ENCODE measurements at places on chromosomes 1 and 21.

GRCh38 chr1:3976821-3977220 is 76.7 kb upstream of the C1orf174 start:
- no peak for DNase-seq

DNA sequence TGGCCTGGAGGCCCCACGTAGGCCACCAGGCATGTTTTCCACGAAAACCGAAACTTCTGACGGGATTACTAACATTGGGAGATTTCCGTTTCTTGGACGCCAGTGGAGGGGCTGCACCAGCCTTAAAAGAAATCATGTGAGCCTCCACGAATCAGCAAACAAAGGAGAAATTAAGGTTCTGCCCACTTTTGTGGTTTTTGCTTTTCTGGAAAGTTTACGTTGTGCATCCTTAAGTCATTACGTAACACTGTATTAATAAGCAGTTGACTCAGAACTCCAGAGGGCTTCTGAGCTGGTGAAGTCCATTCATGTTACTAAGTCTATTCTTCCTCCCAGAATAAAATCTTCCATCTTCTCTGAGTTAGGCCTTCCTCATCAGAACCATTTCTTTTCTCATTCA is 168.5 kb downstream of the PSMG1 start:
- no peak for DNase-seq

DNA sequence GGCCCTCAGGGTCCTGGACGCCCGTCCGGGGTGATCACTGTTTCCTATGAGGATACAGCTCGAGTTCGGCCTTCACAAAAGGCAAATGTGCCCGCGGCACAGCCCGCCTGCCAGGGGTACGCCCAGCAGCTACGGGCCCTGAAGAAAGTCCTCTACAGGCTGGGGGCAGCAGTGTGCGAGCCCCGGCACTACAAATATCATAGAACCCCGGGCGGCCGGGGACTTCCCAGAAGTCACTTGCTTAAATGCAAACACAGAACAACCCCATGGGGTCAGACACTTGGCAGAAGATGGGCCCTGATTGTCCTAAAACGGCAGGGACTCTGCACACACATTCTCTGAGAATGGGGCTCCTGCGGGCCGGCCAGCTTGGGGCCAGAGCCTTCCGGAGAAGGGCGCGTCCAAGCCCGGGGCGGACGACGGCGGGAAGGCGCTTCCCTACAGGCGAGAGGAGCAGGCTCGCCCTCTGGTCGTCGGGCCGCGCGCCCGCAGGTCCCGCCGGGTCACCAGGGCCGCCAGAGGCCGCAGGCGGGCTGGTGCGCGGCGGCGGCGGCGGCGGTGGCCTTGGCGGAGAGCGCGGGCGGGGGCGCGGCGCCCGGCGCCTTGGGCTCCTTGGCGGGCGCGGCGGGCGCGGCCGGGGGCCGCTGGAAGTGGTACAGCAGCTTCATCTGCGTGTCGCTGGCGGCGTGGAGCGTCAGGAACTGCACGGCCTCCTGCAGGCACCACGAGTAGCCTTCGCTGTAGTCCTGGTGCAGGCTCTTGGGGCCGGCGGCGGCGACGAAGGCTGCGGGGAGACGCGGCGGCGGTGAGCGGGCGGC is 888 bp downstream of the HES5 start:
- DNase-seq: no peak

DNA sequence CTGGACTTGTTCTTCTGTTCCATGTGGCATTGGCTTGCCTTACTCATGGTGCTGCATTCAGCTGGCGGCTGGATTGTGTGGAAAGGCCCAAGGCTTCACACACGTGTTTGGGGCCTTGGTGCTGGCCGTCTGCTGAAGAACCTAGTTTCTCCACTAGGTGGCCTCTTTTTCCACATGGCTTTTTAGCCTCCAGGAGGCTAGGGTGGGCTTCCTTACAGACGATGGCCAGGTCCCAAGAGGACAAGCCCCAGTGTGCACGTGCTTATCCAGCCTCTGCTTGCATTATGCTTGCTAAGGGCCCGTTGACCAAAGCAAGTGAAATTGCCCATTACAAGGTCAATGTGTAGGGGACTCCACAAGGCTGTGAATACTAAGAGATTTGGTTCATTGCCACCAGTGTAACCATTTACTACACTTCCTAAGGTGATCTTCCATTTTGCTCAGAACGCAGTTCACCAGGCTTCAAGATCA is 47.5 kb upstream of the FOXO6 start:
- no peak for DNase-seq

GRCh38 chr1:67572594-67573221 is 112.3 kb upstream of the GADD45A start:
- no peak for DNase-seq

DNA sequence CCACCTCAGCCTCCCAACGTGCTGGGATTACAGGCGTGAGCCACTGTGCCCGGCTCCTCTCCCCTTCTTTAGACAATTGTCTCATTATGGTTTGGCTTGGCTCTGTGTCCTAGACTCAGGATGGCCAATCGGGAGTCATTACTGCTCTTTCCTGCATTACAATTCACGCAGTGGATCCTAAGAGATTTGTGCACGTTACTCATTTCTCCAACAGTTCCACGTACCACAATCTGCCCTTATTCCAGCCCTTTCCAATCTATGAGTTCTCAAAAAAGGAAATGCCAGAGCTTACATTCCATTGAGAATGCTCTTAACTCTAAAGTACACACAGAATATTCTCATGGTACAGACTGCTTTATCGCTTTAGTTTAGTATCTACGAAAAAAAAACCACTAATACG is 357.0 kb downstream of the GPATCH2 start:
- no peak for DNase-seq

DNA sequence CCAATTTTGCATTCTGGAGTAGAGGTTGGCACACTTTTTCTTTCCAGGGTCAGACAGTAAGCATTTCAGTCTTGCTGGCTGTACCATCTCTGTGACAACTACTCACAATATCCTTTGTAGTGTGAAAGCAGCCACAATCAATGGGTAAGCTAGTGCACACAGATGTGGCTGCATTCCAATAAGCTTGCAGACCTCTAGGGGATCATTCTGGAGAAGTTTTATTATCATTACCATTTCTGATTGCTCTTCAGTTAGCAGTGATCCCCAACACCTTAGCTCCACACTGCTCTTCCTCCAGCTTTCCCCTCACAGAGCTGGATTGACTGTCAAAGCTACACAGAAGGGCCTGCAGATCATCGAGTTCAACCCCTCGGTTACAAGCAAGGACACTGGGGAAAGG is 9.1 kb downstream of the RXRG start:
- DNase-seq: no peak

DNA sequence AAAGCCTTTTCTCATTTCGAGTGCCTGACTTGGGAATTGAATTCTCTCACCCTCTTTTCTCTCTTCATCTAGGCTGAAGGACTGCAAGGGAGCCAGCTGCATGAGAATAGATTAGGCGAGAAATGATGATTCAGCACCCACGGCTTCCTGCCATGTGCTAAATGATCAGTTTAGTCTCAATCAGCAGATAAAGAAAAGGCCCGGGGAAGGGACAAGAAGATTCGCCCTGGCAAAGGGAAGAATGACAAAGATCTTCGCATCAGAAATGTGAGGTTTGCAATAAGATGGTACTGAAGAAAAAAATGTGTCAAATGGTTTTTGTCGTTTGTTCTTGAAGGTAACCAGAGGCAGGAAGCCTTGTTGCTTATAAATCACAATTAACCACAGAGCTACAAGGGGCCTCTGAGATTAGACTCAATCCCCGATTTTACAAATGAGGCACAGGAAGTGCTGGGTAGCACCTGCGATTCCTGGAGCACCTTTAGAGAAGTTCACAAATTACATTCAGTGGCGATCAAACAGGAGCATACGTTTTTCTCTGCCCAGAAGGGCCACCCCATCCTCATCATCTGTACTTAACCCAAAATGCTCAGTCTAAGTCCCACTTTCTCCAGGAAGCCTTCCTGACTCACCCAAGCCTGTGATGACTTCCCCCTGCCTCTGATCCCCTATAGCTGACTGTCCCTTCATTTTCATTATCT is 183.4 kb downstream of the ZNF281 start:
- DNase-seq: no peak

DNA sequence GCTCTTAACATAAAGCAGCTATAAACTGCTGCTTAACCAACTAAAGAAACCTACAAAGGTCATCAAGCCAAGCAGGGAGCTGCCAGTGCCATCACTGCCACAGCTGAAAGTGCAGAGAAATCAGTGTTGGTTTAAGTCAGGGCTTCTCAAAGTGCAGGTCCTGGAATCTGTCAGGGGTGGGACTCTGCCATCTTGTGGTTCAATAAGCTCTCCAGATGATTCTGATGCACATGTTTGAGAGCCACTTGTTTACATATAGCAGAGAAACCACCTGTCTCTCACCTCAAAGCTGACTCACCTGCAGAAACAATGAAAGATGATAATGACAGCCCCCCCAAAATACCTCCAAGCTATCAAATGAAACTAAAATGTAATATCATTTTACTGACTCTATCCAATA is 49.3 kb downstream of the SH3GLB1 start:
- no peak for DNase-seq
